Stimulated activated CD8-positive, alpha-beta memory T cell treated with anti-CD3 and anti-CD28 coated beads, Interleukin-7, amount 100 ng/mL, for 1 hour (primary cell): ENCODE measurements at places on chromosomes 4 and X.

GRCh38 chr4:18636001-18636585, 614.5 kb upstream of the LCORL start:
- DNase-seq, result no peak

DNA sequence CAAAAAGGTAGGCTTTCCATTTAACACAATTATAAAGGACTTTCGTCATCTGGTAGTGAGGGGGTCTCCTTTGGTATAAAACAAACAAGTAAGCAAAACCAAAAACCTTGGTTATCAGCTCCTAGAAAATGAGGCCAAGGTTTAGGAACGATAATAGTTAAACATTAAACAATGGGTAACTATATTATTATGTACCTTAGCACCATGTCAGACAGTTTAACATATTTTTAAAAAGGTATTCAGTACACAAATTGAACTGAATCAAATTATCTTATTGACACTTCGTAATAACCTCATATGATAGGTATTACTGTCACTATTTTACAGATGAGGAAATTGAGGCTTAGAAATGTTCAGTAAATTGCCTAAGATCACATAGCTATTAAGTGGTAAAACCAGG, 32.1 kb upstream of the RAB9B start:
- no peak for DNase-seq

- DNase-seq, result no peak
These were observed 86.4 kb downstream of the SHISA3 start for GRCh38 chr4:42483426-42484379.

GRCh38 chr4:8495803-8496202, 55.2 kb downstream of the TRMT44 start:
- DNase-seq, result no peak

GRCh38 chr4:38497121-38497520, 166.9 kb upstream of the KLF3 start:
- no peak for DNase-seq

GRCh38 chr4:89836031-89836745, 773 bp downstream of the SNCA start:
- no peak for DNase-seq

GRCh38 chrX:11609109-11609508, 56.6 kb downstream of the ARHGAP6 start:
- no peak for DNase-seq

- DNase-seq, result no peak
These were observed 211.6 kb upstream of the DKK2 start for GRCh38 chr4:107247738-107248137.

- no peak for DNase-seq
These were observed 36.4 kb downstream of the TMEM154 start for GRCh38 chr4:152643153-152644035.

GRCh38 chr4:3384391-3384770, 57.4 kb upstream of the HGFAC start:
- no peak for DNase-seq

GRCh38 chr4:90328558-90328957, 201.4 kb downstream of the CCSER1 start:
- DNase-seq, result no peak

- no peak for DNase-seq
These were observed 196.8 kb upstream of the FSTL5 start for GRCh38 chr4:162360369-162361149.
